ENCODE measurements at places on chromosomes 3 and 15.

DNA sequence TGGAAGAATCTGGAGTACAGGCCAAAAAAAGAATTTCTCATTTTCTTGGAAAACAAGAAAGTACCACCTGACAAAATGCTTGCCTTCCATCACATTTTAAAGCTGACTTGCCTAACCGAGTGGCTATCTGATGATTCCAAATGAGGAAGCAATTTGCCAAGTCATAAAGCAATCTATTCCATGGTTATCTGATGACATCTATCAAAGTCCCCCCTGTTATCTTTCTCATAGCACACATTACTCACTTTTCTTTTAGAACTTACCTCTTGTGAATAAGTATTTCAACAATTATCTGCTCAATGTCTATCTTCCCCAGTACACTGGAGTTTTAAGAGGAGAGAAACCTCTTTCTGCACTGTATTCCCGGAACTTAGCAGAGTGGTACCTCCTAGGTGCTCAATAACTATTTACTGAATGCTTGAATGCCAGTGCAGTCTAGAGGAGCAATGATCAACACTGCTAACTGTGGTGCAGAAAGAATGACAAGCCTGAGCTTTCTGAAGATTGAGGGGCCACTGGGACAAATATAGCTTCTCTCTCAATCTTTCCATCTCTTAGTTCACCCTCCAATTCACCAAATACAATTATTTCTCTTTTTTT, 186.3 kb upstream of the ATP11B start:
- DNase-seq, result no peak

DNA sequence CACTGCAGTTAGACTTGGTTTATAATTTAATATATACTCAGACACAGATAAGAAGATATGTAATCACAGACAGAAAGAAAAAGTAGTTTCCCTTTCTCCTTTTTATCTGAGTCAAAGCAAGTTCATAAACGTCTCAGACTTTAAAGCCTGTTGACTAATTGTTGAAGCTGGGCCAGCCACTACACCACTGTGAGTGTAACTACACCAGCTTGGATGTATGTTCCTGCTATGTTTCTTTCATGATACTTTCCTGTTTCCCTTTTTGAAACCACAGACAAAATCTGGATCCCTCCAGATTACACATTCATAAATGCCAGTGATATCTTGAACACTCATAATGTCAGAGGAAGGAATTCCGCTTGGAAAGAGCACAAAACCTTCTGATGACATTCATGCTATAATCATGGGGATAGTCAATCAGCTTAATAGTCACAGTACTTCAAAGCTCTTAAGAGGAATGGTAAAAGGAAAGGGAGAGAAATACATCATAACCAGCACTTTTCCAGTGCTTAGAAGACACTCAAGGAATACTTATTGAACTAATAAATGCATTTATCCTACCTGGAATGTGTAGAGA, 32.0 kb downstream of the KCNMB2 start:
- no peak for DNase-seq

DNA sequence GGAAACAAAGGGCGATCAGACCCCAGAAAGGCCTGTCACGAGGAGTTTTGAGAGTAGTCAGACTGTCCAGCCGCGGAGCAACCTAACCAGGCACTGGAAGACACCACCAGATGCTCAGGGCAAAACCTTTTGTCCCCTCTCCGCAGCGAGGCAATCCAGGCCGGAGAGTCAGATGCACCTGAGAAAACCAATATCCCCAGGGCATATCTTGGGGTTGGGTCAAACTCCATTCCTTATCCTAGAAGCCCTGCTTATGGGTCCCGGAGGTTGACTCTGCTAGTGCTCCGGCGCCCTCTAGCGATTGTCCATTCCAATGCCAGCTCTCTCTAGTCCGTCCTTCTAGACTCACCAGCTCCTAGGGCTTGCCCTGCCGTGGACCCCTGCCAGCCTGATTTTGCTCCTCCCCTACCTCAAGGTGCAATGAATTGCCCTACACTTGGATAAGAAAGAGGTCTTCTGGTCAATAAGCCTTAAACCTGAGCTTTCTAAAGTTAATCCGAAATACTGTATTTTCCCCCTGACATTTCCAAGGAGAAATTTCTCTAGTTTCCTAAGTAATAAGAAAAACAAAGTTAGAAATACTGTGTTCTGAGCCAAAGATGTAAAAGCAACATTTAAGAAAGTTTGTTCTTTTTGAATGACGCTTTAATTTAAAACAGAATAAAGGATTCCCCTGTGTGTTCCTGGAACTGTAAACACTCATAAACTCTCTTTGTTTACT, 5.5 kb downstream of the CPNE4 start:
- peak; percentile 25 for DNase-seq

DNA sequence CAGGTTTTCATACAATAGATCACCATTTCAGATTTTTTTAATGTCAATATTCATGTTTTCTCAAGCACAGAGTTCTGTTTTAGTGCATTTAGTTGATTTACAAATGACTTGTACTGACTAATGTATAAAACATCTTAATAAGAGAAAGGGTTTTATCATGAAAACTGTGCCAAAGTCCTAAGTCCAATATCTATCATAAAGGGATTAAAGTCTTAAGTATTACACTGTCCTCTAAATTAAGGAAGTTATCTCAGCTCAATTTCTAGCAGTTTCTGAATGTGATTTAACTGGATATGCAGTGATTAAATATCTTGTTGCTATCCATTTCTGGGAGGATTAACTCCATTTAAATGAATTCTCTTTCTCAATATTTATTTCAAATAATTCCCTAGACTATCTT, 381.1 kb upstream of the CNTN4 start:
- DNase-seq, result no peak

DNA sequence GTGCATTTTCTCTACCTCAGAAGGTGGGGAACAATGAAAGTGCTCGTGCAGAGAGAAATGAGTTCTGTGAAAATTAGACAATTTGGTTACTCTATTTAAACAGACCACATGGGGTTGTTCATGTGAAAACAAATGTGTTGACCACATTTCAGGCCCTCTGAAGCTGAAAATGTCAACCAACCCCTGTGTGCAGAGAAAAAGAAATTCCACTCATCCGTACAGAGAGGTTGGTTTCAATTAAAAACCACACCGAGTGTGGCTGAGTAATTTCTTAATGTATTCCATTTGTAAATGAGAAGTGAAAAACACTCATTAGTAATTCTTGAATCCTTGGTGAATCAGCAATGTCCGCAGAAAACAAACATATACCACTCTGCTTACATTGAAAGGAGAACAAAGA, 46.9 kb upstream of the SLC7A14 start:
- DNase-seq, result no peak

- no peak for DNase-seq
These were observed 54.5 kb upstream of the ATP11B start for GRCh38 chr3:182738583-182739411.

DNA sequence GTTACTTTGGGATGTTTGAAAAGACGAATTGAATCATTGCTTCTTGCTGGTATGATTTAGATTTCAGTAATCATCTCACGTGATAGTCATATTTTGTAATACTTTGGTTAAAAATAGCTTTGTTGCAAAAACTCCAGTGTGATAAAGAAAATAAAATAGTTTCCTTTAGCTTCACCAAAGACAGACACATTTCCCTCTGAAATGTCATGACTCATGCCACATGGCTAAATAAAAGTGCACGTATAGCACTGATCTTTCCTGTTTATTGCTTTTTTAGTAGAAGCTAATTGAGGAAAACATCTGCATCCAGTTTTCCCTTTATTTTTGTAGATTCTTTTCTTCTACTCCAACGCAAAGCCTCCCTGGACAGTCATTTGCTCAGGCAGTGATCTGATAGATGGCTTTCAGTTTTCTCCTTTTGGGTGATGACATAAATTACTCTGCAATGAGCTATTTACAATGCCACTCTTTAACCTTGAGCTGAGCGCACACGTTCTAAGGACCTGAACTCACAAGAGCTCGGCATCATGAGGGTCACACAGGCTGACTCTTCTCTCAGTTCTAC, 84.9 kb downstream of the ARNT2 start:
- no peak for DNase-seq

DNA sequence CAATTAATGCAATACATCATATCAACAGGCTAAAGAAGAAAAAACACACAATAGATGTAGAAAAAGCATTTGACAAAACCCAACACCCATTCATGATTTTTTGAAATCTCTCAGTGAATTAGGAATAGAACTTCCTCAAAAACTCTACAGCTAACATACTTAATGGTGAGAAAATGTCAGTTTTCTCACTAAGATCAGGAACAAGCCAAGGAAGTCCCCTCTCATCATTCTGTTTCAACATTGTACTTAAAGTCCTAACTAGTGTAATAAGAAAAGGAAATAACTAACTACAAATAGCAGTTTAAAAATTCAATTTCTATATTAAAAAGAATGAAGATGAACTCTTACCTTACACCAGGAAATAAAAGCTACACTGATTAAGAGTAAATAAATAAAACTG, 77.8 kb downstream of the DCLK3 start:
- DNase-seq, result no peak

DNA sequence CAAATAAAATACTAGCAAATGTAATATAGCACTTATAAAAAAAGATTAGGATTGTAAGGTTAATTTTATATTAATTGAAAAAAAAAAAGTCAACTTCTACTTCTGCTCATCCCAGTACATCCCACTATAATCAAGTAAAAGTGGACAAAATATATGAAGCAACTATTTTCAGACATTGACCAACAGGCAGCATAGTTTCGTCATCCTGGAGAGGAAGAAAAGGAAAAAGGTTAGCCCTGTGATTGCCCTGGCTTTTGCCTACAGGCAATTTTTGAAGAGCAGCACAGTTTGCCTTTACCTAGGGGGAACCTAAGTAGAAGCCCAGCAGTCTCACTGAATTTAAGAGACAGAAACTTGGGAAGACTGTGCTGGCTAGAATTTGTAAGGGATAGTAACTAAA, 52.2 kb upstream of the ACTC1 start:
- DNase-seq, result no peak

DNA sequence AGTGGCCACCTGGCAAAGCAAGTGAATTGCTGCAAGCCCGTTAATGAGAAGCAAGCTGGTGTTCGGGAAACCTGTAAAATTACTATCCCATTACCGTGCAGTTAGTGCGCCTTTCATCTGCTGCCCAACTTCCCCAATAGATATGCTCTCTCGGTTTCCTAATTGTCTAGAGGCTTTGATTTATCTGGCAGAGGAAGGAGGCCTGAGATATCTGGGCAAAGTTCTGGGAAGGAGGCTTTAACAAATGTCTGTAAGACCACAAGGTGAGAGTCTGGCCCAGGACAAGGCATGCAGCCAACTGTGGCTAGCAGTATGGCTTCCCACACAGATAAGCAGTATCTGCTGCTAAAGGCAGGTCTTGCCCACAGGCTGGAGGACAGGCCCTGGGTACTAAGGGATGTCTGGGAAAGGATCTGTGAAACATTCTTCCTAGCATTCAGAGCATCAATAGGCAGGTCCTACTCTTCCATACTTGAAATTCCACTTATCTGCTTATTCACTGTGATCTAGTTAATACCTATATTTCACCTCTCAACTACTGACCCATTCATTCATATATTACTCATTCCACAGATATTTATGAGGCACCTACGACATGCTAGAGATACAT, 130.0 kb upstream of the SLC2A2 start:
- no peak for DNase-seq

GRCh38 chr3:162641317-162641716, 1144.7 kb downstream of the OTOL1 start:
- DNase-seq, result no peak

DNA sequence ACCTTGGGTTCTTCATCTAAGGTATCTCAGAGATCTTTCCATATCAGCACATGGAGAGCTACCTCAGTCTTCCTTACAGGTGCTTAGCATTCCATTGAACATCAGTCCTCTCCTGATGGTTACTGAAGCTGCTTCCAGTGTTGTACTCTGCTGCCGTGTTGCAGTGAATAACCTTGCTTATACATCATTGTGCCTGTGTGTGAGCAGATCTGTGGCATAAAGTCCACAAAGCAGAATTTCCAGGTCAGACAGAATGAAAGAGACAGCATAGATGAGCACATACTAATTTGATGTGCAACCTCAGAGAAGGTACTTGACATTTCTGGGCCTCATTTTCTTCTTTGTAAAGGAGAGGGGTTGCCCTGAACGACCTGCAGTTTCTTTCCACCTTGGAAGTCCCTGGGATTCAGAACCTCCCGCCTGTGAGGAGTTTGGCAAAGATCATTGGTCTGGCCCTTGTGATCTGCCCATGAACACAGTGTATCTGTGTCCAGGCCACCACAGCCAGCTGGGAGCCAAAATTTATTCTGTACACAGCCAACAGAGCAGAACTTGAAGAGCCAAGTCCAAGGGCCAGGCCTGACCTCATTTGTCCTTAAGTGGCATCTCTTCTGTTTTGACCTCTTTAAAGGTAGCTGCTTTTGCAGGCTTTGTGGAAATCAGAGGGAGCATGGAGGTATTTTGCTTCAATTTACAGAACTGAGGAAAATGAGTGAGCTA, 57.2 kb upstream of the SLC7A14 start:
- no peak for DNase-seq

GRCh38 chr15:100784493-100785180, 95.0 kb upstream of the ALDH1A3 start:
- DNase-seq, result no peak

DNA sequence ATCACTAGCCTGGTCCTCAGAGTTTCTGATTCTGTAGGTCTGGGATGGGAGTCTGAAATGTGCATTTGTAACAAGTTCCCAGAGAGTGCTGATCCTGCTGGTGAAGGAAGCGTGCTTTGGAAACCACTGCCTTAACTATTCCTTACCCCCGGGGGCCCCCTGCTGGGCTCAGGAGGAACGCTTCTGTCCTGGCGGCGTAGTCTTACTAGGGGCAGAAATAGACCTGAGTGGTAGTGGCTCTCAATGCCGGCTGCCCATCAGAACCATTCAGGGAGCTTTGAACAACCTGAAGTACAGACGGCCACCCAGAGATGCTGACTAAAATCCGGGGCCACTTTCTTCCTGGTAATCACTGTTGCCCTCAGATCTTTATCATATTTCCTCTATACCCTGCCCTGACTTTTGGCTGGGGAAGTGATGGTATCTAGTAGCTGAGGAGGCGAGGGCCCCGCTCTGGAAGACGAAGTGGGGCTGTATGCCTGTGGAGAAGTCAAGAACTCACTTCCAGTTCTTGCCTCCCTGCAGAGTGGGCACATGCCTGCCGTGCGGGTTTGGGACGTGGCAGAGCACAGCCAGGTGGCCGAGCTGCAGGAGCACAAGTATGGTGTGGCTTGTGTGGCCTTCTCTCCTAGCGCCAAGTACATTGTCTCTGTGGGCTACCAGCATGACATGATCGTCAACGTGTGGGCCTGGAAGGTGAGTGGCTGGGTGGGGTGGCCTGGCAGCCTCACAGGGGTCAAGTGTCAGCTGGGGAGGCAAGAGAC, 16.3 kb upstream of the JMJD7 start:
- peak; percentile 87 for DNase-seq
